Hematopoietic multipotent progenitor cell treated with erythropoietin and hydrocortisone succinate and interleukin-3 and kit ligand, for 15 days (in vitro differentiated cells): ENCODE measurements at places on chromosomes 4 and X.
A peak's percentile ranks its signal among the peaks of the same experiment; 100 is the strongest.

DNA sequence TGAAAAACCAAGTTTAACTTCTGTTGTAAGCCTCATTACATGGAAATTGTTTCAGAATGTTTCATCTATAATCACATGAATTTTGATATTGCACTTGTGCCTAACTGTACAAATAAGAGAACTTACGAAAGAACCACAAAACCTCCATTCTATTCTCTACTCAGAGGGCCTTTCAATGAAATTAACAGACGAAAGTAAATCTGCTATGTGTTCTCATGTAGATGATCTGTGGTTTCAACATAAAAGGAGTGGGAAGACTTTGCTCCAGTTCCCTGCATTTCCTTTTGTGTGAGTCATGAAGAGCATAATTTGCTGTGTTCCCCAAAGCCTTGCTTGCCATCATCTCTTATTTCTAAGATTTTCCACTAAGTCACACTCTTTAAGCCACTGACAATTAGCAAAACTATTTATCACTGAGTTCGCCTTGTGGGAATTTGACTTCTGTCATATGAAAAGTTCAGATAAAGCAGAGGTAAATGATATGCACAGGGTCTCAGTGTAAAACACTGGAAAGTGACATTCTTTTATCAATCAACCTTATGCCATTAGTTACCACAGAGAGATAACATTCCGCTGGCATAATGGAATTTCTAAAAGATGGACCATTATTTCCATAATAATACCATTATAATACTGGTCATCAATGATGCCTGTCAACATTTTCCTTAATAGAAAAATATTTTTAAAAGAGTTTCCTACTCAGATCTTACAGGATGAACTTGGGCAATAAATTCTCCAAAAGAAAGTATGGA, 329.8 kb downstream of the NR3C2 start:
- no peak for DNase-seq

DNA sequence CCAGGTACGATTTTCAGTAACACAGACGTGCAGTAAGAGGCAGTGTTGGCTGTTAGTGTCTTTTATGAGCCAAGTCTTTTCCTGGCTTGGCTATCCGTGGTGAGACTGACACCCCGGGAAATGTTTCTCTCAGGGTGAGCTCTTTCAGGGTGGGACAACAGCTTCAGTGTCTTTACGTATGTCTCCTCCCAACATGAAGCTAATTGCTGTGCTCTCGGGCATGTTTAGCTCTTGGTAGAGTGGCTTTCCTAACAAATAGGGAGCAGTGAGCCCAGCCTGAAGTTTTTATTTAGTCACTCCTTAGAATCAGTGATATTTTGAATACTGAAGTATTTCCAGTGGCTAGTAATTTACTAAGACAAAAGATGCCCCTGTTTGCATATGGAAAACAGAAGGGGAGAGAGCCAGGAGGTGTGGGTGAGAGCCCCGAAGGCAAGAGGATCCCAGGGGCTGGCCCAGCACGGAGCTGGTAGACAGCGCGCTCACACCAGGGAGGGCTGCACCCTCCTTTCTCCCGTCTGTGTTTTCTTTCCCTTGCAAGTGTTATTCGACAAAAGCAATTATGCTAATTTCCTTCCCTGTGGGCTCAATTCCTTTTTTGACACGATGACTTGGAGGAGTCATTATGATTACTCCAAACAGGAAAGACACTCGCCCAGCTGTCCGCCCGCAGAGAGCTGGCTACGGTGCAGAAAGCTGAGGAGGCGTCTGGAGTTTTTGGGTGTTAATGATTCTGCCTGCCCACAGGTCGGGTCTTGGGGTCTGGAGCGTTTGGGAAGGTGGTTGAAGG, 47.7 kb downstream of the PDGFRA start:
- no peak for DNase-seq

GRCh38 chrX:41596596-41596995, 92.2 kb upstream of the GPR34 start:
- no peak for DNase-seq

GRCh38 chr4:155982736-155983385, 29.2 kb upstream of the CTSO start:
- no peak for DNase-seq

GRCh38 chr4:151025759-151026158, 10.7 kb upstream of the LRBA start:
- DNase-seq: no peak

- no peak for DNase-seq
These were observed 109.2 kb downstream of the MAPK10 start for GRCh38 chr4:86250619-86251018.

GRCh38 chr4:78369679-78370078, 181.9 kb upstream of the ANXA3 start:
- DNase-seq: no peak

DNA sequence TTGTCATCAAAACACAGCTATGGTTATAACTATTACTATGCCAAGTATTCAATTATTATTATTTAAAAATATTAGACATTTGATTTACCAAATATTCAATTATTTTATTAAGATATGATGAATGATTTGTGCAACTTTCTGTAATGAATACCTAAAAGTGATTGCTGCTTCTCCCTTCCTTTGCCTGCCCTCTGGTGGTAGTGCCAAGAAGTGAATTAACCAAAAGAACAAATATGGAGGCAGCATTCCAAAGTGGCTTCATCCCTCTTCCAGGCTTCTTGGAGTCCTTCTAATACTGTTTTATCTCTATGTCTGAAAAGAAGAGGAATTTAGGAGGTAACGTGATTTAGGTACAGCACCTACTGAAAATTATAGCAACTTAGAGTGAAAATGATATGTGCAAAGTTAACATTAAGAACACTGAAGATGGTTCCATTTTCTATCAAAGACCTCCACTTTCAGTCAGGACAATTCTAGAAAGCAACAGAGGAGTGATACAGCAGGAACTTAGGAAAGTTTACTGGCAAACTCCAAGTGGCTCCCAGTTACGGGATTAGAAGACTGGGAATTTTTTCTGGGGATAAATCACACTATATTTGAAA, 43.0 kb downstream of the ENPEP start:
- DNase-seq: peak; percentile 47

- no peak for DNase-seq
These were observed 2.7 kb upstream of the ASB5 start for GRCh38 chr4:176271749-176272148.

- no peak for DNase-seq
These were observed at the start of gene APELA for GRCh38 chr4:164876700-164877324. TSS of gene APELA (plus strand) at chr4:164877178. CDS start at chr4:164877332, 154 bp downstream.

DNA sequence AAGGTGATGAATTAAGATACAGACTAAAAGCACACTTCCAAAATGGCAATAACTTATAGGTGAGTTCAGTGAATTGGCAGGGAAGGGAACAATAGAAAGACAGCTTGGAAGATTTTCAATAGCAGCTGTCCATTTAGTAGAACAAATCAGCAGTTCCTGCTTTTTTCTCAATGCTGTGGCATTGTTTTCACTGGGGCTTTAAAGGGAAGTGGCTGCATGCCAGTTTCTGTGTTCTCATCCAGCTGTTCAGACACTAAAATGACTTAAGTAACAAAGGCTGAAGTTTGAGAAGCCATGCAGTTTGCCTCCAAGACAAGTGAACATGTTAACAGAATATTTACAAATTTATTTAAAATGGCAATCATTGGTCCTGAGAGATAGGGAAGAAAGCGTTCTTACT, 291.9 kb downstream of the FAM47A start:
- no peak for DNase-seq

GRCh38 chr4:187840814-187841213, 154.8 kb upstream of the ZFP42 start:
- DNase-seq: no peak

DNA sequence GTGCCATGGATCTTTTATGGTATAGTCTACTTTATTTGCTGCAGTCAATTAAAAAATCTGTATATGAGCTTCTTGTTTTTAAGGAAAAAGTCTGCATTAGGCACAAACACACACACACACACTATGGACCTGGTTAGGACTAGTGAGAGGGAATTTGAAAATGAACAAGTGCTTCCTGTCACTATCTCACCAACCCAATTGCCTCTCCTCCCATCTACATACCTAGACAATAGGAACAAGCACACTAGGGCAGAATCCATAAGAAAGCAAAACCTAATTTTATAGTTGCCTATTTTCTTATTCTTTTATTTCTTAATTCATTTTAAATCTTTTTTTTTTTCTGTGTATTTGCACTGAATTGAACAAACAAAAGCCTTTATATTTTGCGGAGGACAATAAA, 22.7 kb downstream of the PALLD start:
- no peak for DNase-seq

- DNase-seq: no peak
These were observed 3.4 kb upstream of the HOPX start for GRCh38 chr4:56684320-56685050.

- DNase-seq: no peak
These were observed 16.2 kb upstream of the GNRHR start for GRCh38 chr4:67770422-67770821.

- DNase-seq: no peak
These were observed 1.6 kb downstream of the SH3RF1 start for GRCh38 chr4:169268951-169269760.

DNA sequence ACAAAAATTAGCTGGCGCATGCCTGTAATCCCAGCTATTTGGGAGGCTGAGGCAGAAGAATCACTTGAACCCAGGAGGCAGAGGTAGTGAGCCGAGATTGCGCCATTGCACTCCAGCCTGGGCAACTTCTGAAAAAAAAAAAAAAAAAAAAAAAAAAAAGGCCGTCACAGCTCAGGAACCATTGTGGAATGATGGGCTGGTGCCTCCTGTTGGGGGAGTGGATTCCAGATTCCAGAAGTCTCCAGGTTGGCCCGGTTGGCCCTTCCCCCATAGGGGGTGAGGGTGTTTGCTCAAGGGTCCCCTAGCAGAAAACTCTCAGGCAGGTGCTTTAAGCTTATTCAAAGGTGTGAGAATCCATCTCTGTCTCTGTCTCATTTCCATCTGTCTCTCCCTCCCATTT, 11.5 kb downstream of the SH3TC1 start:
- DNase-seq: no peak

- DNase-seq: peak; percentile 54
These were observed 14.3 kb downstream of the JCHAIN start for GRCh38 chr4:70651864-70652506.

- no peak for DNase-seq
These were observed 139.0 kb downstream of the ATG4A start for GRCh38 chrX:108230574-108230973.

DNA sequence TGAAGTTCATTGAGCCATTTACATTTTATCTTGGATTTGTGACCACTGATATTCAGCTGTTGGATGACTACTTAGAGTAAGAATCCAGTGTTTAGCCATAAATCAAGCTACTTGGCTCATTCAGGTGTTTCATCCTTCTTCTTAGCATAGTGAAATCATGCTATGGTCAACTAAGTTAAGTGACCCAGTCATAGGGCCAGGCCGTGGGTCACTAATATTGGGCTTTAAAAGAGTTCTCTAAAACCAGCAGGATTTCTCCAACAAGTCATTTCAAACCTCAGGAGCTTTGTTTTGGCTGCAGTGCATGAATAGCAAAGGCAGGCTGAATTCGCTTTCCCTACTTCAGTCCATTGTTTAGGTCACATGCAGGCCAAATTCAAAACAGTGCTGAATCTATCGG, 181.0 kb downstream of the MAML3 start:
- DNase-seq: no peak

- DNase-seq: no peak
These were observed 7.4 kb downstream of the PPP2R2C start for GRCh38 chr4:6464842-6465588.

- DNase-seq: no peak
These were observed 13.0 kb upstream of the SMIM20 start for GRCh38 chr4:25901030-25901430.

GRCh38 chrX:96182366-96182765, 502.3 kb upstream of the DIAPH2 start:
- no peak for DNase-seq

- no peak for DNase-seq
These were observed 112.1 kb upstream of the EOLA2 start for GRCh38 chrX:150050387-150050786.

GRCh38 chr4:139126898-139127297, 50.1 kb downstream of the ELF2 start:
- DNase-seq: no peak

GRCh38 chr4:159455675-159456237, 352.9 kb downstream of the RAPGEF2 start:
- DNase-seq: peak; percentile 35

DNA sequence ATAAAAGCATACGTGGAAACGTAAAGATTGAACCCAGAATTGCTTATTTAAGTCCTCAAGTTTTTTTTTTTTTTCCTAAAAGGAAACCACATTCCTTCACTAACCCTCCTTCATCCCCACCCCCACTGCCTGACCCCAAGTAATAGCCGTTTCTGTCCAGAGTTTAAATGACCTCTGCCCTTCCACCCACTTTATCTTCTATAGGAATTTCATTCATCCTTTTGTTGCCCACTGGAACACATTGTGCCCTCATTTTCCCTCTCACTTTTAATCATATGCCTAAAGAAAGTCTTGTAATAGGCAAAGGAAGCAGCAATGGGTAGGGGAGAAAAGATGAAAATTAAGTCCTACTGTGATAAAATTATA, 62.7 kb downstream of the SH3RF1 start:
- DNase-seq: no peak

DNA sequence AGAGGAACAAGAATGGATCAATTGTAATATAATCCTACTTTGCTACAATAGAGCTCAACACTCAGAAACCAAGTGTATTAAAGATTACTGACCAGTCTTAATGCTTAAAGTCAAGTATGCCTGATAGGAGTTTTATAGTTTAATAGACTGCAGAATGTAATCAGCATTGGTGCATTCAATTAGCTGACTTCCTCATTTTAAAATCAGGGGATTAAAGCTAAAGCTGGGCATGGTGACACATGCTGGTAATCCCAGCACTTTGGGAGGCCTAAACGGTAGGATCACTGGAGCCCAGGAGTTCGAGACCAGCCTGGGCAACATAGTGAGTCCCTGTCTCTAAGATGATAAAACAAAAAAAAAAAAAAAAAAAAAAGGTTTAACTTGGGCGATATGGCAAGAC, 10.8 kb downstream of the HNRNPDL start:
- DNase-seq: no peak

- no peak for DNase-seq
These were observed 47.5 kb downstream of the SPATA18 start for GRCh38 chr4:52098618-52099017.

DNA sequence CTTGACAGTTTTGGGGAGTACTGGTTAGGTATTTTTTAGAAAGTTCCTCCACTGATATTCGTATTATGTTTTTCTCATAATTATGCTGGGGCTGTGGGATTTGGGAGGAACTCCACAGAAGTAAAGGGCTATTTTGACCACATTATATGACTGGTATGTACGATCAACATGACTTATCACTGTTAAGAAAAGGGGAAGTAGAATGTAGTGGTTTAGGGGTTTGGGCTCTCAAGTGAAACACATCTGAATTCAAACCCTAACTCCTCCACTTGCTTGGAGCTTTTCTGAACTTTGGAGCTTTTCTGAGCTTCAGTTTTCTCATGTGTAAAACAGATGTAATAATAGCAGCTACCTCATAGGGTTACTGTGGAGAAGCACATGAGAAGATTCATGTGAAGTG, 96.4 kb upstream of the C1GALT1C1 start:
- no peak for DNase-seq
